ENCODE measurements at places on chromosomes 12 and 14.

- no peak for DNase-seq
Observed at GRCh38 chr12:18888047-18888446, 150.1 kb downstream of the CAPZA3 start.

GRCh38 chr14:23446291-23446851, 10.9 kb upstream of the MYH7 start:
- no peak for DNase-seq

DNA sequence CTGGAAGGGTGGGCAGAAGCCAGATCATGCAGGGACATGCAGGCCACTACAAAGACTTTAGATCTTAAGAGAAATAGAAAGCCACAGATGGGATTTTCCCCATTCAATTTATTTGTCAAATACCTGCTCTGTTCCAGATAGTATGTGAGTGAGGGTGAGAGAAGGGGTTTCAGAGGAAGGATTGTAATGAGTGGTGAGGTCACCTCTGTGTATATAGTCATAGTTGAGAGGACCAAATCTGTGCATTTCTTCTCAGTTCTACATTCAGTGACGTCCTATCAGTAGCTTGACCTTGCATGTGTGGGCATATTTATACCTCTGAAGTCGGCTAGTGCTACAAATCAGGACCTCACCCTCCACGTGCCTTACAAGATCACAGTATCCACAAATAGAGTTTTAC, 31.2 kb upstream of the RBM19 start:
- no peak for DNase-seq

- no peak for DNase-seq
Observed at GRCh38 chr12:11739980-11740577, 90.6 kb downstream of the ETV6 start.

- DNase-seq, result peak; percentile 60
Observed at GRCh38 chr14:52950898-52951680, at the start of gene FERMT2. Gene FERMT2, minus strand, starts transcription at chr14:52951050. Its CDS starts 482 bp downstream, at chr14:52950568.

GRCh38 chr12:5945071-5946008, at the start of gene ANO2:
Gene ANO2, minus strand, starts transcription at chr12:5945259. Its CDS starts 42 bp downstream, at chr12:5945217.
- DNase-seq, result no peak

- no peak for DNase-seq
Observed at GRCh38 chr14:90810806-90811205, 5.4 kb downstream of the TTC7B start.

DNA sequence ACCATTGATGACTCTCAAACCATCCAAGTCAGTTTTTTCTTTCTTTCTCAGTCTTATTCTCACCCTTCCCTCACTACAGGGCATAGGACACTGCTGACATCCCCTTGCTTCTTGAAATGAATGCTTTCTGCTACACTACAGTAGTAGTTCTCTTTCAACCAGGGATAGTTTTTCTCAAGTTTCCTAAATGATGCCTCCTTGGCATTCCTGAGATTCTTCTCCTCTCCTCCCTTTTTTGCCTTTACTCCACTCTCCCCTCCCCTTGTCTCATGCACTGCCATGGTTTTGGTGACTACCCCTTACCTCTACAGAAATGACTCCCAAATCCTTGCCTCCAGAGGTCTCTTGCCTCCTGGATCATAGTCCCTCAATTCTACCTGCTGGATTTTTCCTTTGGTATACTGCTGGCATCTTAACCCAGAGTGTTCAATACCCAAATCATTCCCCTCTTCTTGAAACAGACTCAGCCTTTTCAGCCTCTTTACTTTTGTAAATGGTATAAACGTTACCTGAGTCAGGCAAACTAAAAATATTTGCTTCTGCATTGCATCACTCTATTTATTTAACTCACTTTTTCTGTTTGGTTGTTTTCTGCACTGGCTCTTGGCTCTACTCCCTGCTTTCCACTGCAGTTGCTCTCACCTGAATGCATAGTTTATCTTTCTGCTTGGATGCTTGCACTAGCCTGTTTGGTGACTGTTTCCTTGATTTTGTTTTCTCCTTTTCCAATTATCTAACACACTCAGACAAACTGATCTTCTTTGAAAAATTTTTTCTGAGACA, 211.6 kb upstream of the IGF1 start:
- no peak for DNase-seq

- DNase-seq, result no peak
Observed at GRCh38 chr12:108102363-108102762, 26.7 kb upstream of the WSCD2 start.

DNA sequence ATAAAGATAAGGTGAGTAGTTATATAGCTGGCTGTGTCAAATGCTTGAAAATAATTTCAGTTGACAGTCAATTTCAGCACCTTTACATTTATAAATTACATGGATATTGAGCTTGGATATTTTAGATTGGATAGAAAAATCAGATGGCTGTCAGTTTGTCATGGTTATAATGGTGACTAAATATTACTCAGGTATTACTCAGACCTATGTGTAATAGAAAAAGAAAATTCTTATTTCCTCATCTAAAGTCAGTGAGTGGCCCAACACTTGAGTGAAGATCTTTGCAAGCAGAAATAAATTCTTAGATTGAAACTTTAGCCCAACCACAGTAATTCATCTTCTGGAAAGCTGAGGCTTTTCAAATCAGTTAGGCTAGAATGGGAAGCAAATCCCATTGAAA, 354.4 kb downstream of the NAV3 start:
- no peak for DNase-seq

- DNase-seq, result no peak
Observed at GRCh38 chr12:83153177-83153576, 466.5 kb downstream of the TMTC2 start.

DNA sequence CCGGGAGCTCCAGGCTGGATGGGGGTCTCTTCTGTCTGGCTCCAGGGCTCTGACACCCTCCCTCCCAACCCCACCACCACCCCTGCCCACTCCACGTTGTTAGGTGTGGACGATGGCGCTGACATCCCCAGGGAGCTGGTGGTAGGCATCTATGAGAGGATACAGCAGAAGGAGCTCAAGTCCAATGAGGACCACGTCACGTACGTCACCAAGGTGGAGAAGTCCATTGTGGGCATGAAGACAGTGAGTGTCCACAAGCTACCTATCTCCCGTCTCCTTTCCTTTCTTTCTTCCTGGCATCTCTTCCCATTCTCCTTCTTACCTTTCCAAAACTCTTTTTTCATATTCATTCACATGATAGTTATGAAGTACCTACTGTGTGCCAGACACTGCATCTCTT, 52.1 kb downstream of the SLC6A12 start:
- no peak for DNase-seq

DNA sequence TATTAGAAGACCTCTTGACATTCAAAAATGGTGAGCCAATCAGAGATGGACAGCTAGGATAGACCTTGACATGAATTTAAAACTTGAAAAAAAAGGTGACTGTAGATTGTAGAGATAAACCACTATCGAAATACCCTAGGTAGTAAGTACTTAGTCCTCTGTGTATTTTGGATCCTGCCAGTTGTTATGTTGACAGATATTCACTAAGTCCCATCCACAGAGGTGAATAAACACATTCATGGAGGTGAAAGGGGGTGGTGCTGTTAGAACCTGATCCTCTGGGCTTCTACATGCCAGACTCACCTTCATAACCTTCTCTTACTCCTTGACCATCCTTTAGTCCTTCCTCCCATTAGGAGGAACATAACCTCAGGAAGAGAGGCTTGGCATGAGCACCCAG, 72.3 kb downstream of the OTX2 start:
- no peak for DNase-seq

DNA sequence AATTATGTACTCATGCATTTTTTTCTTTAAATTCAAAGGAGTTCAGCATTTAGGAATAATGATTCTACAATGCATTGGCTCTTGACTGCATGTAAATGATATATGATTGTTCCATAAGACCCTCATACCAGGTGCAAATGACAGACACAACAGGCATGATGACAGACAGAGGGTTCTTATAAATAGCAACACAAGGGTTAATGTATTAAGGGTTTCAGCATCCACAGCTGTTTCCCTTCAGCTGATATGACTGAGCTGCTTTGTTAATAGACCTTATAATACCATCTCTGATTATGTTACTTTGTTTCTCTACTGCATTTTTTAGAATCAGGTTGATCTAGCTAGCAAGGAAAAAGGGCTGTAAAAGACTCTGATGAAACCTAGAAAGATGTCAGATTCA, 90.8 kb upstream of the TMTC2 start:
- no peak for DNase-seq

- DNase-seq, result peak; percentile 61
Observed at GRCh38 chr14:22766457-22767322, at the start of gene OXA1L. Gene OXA1L, plus strand, starts transcription at chr14:22766688. Its CDS starts 14 bp downstream, at chr14:22766702.

- no peak for DNase-seq
Observed at GRCh38 chr12:75548879-75549278, 37.5 kb upstream of the KRR1 start.

- DNase-seq, result no peak
Observed at GRCh38 chr14:22491683-22492621, 97.1 kb downstream of the DAD1 start.

DNA sequence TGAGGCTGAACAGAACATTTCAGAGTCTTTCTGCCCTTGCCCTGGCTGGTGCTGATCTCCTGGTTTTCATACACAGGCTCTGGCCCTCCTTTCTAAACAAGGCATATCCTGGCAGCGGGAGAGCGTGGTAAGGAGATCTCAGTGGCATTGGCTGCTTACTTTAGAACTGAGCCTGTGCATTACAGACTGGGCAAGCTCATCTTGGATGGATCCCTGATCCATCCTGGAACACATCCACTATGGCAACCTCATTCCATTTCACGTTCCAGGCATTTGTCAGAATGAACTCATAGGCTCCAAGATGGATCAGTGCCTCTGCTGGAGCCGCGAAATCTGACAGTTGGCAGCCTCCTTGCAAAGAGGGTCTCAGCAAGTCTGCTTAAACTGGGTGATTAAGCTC, 224.5 kb upstream of the PELI2 start:
- DNase-seq, result no peak

DNA sequence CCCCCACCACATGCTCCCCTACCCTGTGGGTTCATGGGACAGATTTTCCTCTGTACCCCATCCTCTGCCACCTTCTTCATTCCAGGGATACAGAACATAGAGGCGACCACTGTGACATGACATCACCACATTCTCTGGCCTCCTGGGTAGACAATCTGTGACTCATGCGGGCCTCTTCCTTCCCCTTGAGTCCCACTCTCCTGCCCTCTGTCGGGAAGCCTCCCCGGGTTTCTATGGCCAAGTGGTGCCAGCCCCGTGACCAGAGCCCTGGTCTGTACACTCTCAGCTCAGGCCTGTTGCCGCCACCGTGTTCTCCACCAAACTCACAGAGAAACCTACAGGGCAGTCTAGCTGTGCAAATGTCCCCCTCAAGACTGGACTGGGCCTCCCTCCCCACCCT, 8.0 kb downstream of the CLMN start:
- peak; percentile 82 for DNase-seq

- no peak for DNase-seq
Observed at GRCh38 chr12:49511410-49511809, 27.4 kb upstream of the KCNH3 start.

- DNase-seq, result no peak
Observed at GRCh38 chr14:96261053-96261452, 5.0 kb downstream of the BDKRB1 start.

DNA sequence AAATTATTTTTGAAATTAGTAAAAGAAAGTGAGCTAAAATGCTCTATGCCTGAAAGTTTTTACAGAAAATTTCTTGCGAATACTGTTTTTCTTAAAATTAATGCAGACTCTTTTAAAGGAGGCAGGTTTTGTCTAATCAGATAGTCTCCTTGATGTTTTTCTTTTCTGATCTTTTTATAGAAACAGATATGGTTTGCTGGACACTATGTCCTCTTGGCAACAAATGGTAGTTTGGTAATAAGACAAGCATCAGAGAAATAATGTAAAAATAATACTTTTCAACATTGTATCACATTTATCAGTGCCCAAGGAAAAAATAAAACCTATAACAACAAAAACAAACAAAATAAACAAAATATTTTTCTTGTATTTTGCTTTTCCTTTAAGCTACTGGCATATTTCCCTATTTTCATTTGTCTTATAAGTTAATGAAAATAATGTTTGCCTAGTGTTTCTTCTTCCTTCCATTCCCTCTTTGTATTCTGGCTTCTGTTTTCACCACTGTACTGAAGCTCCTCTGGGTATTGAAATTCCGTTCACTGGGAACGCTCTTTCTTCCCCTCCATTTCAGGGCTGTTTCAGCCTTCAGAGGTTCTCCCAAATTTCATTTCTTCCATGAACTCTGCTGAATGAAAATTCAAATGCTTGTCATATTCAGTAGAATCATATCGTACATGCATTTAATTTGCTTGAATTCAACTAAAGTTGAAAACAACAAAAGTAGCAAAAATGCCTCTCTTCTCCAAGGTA, 115.3 kb downstream of the TRMT5 start:
- DNase-seq, result no peak

GRCh38 chr12:43942379-43942778, 106.5 kb downstream of the TMEM117 start:
- DNase-seq, result no peak

DNA sequence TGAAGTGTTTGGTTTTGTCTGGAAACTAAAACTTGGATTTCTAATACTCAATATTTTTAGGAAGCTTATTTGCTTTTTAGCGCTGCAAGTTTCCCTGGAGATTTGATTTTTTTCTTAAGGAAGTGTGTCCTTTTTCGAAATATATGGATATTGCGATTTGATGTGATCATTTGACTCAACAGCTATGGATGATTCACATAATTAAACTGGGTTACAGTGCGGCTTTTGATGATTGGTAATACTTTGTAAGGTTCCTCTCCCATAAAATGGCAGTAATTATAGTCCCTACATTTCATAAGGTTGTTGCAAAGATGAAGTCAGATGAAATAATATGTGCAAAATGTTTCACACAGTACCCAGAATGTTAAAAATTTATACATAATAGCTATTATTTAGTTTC, 13.1 kb downstream of the LDHB start:
- DNase-seq, result no peak

DNA sequence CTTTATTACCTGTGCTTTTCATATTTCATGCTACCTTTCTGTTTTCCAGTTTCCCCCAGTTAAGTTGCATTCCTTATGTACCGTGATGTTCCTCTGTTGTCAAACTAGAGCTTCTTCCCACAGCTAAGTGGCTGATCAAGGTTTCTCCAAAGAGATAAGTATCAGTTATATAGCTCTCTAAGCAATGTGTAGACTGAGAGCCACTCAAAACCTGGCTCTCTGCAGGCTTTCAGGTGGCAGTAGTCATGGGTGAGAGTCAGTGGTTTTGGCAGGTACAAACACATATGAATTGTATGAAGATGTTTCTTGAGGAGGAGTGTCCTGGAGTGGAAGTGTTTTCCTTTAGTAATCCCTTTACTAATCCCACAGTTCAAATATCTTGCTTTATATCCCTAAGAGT, 28.4 kb downstream of the TXNRD1 start:
- DNase-seq, result no peak

GRCh38 chr14:22177870-22178269, 411.2 kb downstream of the DAD1 start:
- DNase-seq, result no peak

DNA sequence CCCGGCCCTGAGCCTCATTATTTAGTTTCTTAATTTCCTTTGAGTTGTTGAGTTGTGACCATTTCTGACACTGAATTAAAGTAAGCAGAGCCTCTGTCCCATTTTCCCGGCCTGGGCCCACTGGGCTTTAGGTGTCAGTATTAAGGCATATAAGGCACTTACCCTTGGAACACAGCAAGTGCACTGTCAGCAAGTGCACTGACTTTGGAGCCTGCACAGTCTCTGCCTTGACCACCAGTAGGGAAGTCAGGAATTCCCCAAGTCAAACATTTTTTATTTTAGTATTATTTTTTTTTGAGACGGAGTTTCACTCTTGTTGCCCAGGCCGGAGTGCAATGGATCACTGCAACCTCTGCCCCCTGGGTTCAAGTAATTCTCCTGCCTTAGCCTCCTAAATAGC, 56.6 kb downstream of the MAX start:
- no peak for DNase-seq

- DNase-seq, result no peak
Observed at GRCh38 chr12:131639270-131639940, 71.5 kb upstream of the SFSWAP start.
